ENCODE measurements at places on chromosomes 13 and 19.
A peak's percentile ranks its signal among the peaks of the same experiment; 100 is the strongest.

DNA sequence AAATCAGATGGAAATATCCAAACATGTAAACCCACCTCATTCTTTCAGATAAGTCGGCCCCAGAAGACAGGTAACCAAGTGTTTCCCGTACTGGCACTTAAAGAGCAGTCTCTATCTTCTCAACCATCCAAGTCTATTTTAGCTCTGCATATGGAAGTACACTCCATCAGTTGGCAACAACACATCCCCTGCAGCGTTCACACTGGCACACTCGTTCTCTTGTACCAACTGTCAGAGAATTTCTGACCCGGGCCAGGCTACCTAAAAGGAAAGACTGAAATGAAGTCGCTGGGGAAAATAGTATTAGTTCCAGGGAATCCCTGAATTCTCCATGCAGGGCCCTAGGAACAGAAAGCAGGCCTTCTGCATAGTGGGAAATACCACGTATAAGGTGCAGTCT lies 109.3 kb downstream of the RXFP2 start:
- H3K4me1 ChIP-seq: no peaks in the 10 kb centered on the region
- H3K27me3 ChIP-seq: peaks cover 26% of the 10 kb centered on the region
- no peak for DNase-seq
- H3K27ac ChIP-seq: no peak overlapping the region
- no peak overlapping the region for H3K4me3 ChIP-seq

- peaks cover 19% of the 10 kb centered on the region for H3K27me3 ChIP-seq
- no peak overlapping the region for H3K4me3 ChIP-seq
- peaks cover 5% of the 10 kb centered on the region for H3K36me3 ChIP-seq
- DNase-seq: no peak
- H3K27ac ChIP-seq: no peak overlapping the region
These were observed 21.7 kb downstream of the GNG7 start for GRCh38 chr19:2680808-2681207.

DNA sequence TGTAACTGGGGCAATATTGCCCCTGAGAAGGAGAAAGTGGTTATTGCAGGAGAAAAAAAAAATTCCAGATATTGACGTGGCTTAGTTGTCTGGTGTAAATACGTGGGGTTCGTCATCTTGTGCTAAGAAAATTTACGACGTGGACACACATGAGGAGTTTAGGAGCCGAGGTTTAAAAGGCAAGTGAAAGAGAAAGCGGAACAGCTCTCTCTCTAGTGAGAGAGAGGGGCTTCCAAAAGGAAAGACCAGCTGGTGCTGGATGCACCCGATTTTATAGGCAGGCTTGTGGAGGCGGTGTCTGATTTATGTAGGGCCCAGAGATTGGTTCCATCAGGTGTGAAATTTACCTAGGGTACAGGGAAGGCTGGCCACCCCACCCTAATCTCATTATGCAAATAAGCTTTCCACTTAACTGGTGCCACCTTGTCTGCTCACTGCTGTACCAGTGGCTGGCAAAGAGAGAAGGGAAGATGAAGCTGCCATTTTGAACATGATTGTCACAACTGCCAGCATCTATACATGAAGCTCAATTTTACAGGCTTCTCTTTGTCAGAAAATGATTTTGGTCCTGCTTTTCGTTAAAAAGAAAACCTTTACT lies 845.1 kb downstream of the DACH1 start:
- no peaks in the 10 kb centered on the region for H3K27me3 ChIP-seq
- H3K36me3 ChIP-seq: no peaks in the 10 kb centered on the region
- DNase-seq: no peak
- no peaks in the 10 kb centered on the region for H3K4me1 ChIP-seq
- H3K4me3 ChIP-seq: no peak overlapping the region

DNA sequence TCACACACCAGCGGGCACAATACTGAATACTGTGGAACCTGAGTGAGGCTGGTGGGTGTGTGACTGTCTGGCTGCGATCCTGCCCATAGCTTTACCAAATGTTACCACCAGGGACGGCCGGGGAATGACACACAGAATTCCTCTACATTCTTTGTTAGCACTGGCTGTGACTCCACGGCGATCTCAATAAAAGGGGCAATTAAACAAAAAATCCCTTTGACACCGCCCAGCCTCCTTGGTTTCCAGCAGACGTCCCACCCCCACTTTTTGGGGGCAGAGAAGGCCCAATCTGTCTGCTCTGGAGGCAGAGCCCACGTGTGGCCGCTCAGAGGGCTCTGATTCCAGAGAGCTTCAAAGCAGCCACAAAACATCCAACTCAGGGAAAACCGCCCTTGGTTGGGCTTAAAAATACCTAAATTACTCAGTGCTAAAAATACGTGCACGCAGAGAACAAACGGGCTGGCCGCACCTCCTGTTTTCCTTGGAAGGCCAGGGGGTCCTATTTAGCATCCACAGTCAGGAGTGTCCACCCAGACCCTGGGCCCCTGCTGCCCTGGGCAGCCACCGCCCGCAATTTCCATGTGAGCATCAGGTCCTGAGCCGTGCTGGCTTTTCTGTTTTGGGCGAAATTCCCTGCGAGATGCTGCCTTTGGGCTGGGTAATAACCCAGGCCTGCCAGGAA lies 47.8 kb downstream of the GADD45B start:
- H3K27me3 ChIP-seq: no peaks in the 10 kb centered on the region
- H3K36me3 ChIP-seq: peaks cover 6% of the 10 kb centered on the region
- no peak for DNase-seq
- H3K4me3 ChIP-seq: no peak overlapping the region
- no peak overlapping the region for H3K27ac ChIP-seq

DNA sequence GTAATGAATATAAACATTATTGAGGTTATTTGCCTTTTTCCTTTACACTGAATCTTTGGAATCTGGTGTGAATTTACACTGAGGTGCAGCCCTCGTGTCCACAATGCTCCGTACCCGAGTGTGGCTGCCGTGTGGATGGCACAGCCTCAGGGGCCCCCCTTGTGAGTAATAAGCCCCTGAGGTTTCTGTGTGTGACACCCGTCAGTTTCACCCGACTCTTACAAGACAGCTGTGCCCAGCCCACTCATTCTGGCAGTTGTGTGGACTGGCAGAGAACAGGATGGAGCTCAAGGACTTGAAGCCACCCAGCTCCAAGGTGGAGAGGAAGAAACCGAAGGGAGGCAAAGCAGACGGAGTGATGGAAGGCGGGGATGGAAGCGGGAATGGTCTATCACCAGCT lies 7.8 kb downstream of the PROZ start:
- no peaks in the 10 kb centered on the region for H3K4me1 ChIP-seq
- H3K36me3 ChIP-seq: no peaks in the 10 kb centered on the region
- peaks cover 5% of the 10 kb centered on the region for H3K27me3 ChIP-seq
- DNase-seq: no peak
- no peak overlapping the region for H3K4me3 ChIP-seq

- H3K4me3 ChIP-seq: no peak overlapping the region
- H3K36me3 ChIP-seq: no peaks in the 10 kb centered on the region
- no peaks in the 10 kb centered on the region for H3K4me1 ChIP-seq
- H3K27ac ChIP-seq: no peak overlapping the region
These were observed 166.2 kb downstream of the SLITRK1 start for GRCh38 chr13:83716121-83716520.

DNA sequence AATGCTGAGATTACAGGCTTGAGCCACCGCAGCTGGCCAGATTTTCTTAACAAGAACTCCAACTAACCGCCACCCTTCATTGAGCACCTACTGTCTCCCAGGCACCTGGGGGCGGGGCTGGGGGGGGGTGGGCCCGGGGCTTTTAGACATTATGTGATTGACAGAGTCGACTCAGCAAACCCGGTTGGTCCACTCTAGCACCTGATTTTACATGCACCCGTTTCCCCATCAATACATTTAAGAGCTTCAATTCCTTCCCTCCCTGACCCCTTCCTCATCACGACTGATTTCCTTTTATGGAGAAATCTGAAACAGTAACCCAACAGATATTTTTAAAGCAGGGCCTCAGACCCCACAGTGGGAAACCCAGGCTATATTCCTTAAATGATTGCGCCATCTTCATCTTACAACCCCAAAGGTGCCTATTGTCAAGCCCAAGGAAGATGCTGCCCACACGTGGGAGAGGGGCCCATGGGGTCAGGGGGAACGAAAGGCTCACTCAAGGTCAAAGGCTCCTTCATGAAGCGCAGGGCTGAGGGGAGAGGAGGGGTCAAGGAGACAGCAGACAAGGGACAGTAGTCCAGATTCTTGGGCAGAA lies 1.8 kb downstream of the INSR start:
- no peak for DNase-seq
- peaks cover 16% of the 10 kb centered on the region for H3K36me3 ChIP-seq
- H3K4me3 ChIP-seq: peak overlapping the region; percentile 50
- peaks cover 15% of the 10 kb centered on the region for H3K27me3 ChIP-seq

- peaks cover 71% of the 10 kb centered on the region for H3K27me3 ChIP-seq
- no peak for DNase-seq
- H3K4me3 ChIP-seq: no peak overlapping the region
- H3K36me3 ChIP-seq: no peaks in the 10 kb centered on the region
- H3K4me1 ChIP-seq: no peaks in the 10 kb centered on the region
- no peak overlapping the region for H3K27ac ChIP-seq
These were observed 7.4 kb upstream of the ZNRF4 start for GRCh38 chr19:5447700-5448311.

DNA sequence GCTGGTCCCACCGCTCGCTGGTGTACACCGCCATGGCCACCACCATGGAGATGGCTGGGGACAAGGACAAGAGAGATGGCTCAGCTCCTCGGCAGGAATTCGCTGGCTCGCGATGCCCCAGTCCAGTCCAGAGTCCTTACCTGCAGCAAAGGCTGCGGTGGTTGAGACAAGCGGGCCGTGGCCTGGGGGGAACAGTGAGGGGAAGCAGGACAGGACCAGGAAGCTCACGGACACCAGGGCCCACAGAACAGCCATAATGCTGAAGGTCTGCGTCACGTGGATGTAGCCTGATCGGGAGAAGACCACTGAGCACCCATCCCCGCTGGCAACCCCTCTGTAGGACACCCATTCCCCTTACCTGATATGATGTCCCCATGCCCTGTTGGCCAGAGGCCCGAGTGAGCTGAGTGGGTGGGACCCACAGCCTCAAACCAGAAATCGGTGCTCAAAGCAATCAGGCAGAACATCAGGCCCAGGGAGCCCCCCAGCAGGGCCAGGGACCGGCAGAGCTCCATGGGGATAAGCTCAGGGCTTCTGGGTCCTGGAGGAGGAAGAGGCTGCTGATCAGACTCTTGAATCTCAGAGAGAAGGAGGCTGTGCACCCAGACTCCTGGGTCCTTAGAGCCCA lies 319 bp downstream of the NKG7 start:
- peaks cover 51% of the 10 kb centered on the region for H3K27me3 ChIP-seq
- peaks cover 24% of the 10 kb centered on the region for H3K36me3 ChIP-seq
- H3K4me1 ChIP-seq: no peaks in the 10 kb centered on the region
- no peak overlapping the region for H3K27ac ChIP-seq
- H3K4me3 ChIP-seq: no peak overlapping the region

DNA sequence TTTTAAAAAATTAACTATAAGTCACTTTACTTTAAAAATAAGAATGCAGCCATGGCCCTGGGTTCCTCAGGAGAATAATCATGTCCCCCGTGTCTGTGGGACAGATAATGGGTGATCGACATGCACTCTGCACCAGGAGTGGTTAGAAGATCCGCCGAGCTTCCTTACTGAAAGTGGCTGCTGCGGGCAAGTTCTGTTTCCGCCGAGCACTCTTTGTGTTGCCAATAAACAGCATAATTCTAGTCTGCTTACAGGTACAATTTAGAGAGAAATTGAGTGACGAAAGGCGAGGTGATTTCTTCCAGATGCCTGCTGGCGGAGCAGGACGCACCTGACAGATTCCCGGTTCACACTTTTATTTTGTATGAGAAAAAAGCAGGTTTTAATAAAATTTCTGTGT lies 139.0 kb downstream of the SOX1 start:
- H3K27me3 ChIP-seq: no peaks in the 10 kb centered on the region
- DNase-seq: no peak
- H3K4me3 ChIP-seq: no peak overlapping the region
- H3K4me1 ChIP-seq: no peaks in the 10 kb centered on the region
- H3K27ac ChIP-seq: no peak overlapping the region

DNA sequence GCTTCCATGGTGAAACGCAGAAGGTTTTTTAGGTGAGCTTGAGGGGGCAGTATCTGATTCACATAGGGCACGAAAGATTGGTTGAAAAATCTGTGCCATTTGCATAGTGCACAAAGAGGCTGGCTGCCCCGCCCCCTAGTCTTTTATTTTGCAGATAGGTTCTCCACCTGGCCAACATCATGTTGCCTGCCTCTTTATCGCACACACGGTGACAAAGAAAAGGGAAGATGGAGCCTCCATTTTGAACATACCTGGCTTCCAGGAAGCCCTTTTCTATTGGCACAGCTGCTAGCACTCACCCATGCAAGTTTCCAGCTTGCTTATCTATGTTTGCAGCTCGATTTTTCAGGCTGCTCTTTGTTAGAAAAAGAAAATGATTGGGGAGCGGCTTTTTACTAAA lies 316.2 kb upstream of the KLHL1 start:
- H3K4me3 ChIP-seq: no peak overlapping the region
- H3K4me1 ChIP-seq: no peaks in the 10 kb centered on the region
- DNase-seq: no peak
- no peaks in the 10 kb centered on the region for H3K36me3 ChIP-seq
- H3K27ac ChIP-seq: no peak overlapping the region
- H3K27me3 ChIP-seq: no peaks in the 10 kb centered on the region

DNA sequence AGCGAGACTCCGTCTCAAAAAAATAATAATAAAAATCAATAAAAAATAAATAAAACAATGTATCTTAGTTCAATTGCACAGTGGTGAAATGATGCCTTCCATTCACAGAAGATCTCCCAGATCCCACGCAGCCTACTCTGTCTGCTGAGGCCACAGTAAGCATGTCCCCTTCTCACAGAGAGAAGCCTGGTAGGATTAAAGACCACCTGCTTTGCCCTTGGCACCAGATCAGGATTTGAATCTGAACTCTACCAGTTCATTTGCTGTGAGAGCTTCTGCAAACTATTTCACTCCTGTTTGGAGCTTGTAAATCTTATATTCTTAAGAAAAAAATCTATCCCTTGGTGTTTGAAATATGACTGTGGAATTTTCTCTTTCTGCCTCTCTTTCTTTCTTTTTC lies 2.2 kb upstream of the SLC7A1 start:
- peaks cover 10% of the 10 kb centered on the region for H3K27me3 ChIP-seq
- no peak overlapping the region for H3K27ac ChIP-seq
- no peak for DNase-seq
- peaks cover 14% of the 10 kb centered on the region for H3K4me1 ChIP-seq

DNA sequence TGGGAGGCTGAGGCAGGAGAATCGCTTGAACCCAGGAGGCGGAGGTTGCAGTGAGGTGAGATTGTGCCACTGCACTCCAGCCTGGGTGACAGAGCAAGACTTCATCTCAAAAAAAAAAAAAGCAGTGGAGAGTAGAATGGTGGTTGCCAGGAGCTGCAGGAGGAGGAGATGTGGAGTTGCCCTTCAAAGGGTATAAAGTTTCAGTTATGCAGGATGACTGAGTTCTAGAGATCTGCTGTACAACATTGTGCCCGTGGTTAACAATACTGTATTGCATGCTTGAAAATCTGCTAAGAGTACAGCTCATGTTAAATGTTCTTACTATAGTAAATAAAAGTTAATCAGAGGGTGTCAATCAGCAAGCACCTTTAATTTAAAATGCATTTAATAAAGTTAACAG lies 28.4 kb upstream of the LATS2 start:
- no peak overlapping the region for H3K4me3 ChIP-seq
- H3K4me1 ChIP-seq: no peaks in the 10 kb centered on the region
- H3K36me3 ChIP-seq: no peaks in the 10 kb centered on the region
- no peaks in the 10 kb centered on the region for H3K27me3 ChIP-seq
- H3K27ac ChIP-seq: no peak overlapping the region

Measured in Calu3 (cell line).